Effector CD4-positive, alpha-beta T cell (primary cell): ENCODE measurements at places on chromosomes 16 and 17.

GRCh38 chr17:8994319-8994718 lies 27.0 kb upstream of the NTN1 start:
- peak; percentile 22 for DNase-seq

DNA sequence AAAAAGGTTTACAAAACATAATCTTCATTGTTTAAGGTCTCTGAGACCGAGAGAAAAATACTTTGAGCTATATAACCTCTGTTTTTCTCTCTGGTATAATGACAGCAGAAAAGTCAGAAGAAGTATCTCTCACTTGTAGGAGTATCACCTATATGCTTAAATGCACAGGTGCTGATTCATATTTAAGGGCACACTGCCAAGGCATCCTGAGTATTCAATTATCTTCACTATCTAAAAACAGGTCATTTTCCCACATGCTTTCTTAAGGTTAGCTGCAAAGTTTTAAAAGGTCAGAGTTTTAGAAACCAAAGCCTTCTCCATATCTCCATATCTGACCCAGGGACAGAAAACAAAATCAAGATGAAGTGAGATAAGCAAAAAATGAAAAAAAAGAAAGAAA lies 99.3 kb upstream of the C17orf78 start:
- DNase-seq: no peak

DNA sequence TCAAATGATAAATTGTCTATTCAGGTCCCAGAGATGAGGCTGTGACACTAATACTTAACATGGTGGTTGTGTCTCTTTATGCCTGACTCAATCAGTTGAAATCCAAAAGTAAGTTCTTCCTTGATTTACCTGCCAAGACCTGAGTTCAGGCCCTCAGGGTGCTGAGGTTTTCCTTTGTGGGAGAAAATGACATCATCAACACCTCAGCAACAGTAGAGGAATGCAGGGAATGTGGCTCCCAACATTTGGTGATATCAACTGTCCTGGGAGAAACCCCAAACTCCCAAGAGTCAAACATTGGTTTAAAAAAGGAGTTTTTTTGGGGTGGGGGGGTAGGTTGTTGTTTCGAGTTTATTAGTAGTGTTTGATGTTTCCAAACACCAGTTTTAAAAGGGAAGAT lies 14.7 kb downstream of the RNF43 start:
- no peak for DNase-seq

GRCh38 chr16:76959166-76959565 lies 231.8 kb upstream of the MON1B start:
- no peak for DNase-seq

DNA sequence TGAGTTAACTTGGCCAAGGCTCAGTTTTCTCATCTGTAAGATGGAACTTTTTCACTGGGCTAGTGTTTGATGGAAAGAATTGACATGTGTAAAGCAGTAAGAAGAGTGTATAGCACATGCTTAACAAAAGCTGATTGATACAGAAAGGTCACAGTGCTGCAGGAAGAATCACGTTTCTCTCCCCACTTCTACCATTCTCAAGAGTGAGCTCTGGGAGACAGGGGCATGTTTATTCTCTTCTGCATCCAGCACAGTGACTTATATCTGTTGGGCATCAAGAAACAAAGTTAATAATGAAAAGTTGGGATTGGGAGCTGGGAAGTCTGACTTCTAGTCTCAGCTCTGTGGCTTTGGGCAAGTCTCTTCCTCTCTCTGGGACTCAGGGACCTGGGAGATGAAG lies 55.3 kb downstream of the IRX3 start:
- DNase-seq: no peak

GRCh38 chr16:58638148-58639036 lies 8.8 kb upstream of the CNOT1 start:
- DNase-seq: no peak

DNA sequence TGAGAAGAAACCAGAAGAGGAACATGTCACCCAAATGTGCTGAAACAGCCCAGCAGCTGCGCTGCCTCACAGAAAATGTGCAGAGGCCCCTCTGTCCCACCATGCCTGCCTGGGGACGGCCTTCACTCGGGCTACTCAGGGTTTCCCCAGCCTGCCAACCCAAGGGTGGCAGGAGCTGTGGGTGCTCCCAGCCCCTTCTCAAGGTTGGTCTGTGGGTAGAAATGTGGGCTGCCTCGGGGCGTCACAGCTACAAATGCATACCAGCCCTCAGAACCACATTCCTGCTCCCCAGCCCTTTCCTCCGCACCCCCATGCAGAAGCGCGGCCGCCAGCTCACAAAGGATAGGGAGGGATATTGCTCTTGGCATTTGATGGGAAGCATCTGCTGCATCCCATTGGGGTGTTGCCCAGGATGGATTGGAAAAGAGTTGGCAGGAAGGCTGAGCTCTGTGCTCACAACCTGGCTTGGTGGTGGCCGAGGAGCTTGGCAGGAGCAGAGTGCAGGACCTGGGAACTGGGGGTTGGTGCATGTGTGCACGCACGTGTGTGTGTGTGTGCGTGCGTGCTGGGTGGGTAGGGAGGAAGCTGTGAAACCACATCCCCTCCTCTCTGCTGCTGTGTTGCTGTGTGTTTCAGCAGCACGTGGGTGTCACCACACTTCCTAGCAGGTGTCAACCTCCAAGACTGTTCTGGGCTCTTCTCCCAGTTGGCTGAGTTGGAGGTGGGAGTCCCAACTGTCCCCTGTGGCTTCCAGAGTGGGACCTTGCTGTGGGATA lies 304.4 kb downstream of the SEC14L1 start:
- peak; percentile 79 for DNase-seq

DNA sequence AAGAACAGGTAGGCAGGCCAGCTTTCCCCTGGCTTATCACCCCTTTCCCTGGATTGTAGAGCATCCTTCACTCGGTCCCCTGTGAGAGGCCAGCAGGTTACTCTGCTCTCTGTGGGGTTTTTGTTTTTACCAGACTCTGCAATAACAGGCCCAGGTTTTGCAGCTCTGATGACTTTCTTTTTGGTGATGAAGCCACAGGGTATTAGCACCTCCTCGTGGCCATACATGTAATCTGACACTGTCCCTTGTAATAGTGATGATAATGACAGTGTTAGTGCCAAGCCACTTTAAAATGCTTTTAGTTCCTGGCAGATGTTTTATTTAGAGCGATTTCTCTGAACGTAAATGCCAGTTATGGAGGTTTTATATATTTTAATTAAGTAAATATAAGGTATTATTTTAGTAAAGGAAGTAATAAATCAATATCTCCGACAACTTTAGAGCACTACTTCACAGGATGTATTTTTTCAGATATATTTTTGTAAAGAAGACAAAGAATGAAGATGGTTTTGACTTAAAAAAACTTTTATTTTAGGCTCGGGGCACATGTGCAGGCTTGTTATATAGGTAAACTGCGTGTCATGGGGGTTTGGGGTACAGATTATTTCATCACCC lies 38.0 kb upstream of the CPHXL start:
- peak; percentile 32 for DNase-seq

- DNase-seq: peak; percentile 21
Observed at GRCh38 chr16:4315186-4316107, at the start of gene GLIS2. TSS of gene GLIS2 (plus strand) at chr16:4316067. CDS start at chr16:4332281, 16,214 bp downstream.

GRCh38 chr16:58850019-58850677 lies 116.0 kb upstream of the GOT2 start:
- DNase-seq: no peak

GRCh38 chr16:64365448-64365931 lies 756.4 kb downstream of the CDH11 start:
- DNase-seq: no peak

DNA sequence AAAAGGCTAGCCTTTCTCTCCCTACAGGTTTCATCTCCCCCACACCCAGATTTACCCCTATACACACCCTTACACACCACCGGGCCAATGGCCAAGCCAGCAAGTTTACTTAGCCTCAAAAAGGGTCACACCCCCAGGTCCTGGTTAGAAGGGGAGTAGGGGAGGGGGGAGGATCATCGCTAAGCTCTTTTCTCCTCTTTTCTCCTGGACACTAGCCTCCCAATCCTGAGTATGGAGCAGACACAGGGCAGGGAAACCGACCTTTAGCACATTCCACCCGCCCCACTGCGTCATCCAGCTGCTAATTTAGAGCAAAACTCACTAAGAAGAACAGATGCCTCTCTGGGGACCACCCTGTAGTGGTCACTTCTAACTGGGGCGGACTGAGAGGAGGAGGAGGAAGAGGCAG lies 4.4 kb downstream of the ACLY start:
- no peak for DNase-seq

DNA sequence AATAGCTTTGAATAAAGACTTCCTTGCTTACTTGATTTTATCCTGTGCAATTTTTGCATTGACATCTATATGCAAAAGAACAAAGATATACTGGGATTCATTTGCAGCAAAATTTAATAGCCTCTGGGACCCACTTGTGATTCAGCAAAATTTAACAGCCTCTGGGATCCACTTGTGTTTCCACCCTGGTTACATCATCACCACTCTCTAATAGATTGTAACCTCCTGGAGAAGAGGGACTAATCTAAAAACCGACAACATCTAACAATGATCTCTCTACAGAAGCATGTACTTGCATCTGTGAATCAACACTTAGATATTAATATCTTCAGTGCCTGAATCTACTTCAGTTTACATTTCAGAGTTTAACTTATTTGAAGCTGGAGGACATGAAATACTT lies 202.0 kb upstream of the CPHXL start:
- DNase-seq: no peak
